ENCODE measurements at places on chromosomes 3 and 15. TPM values are rescaled to one million over a fixed set of nuclear protein-coding genes. Genes with fewer than 3 reads are reported as not detected.

- DNase-seq: no peak
- H3K27me3 ChIP-seq: no peaks in the 10 kb centered on the region
- no peaks in the 10 kb centered on the region for H3K36me3 ChIP-seq
- H3K27ac ChIP-seq: no peak overlapping the region
- peaks cover 56% of the 10 kb centered on the region for H3K4me1 ChIP-seq
These were observed 87.7 kb downstream of the XXYLT1 start for GRCh38 chr3:195183071-195183776.

DNA sequence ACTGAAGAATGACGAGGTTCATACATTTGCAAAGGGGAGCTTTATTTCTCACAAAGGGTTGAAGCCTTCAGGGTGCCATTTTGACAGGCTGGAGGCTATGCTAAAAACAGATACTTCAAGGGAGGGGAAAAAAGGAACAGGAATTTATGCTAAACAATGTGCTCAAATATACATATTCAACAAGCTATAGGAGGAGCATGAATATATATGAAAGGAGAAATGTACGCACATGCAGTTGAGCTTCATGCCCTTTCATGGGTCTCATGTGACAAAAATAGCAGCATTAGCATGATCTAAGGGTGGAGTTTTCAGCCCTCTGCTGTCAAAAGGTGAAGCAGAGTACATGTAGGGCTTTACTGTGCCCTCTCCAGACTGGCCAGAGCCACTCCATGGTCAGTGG lies 44.3 kb upstream of the FSIP1 start:
- no peaks in the 10 kb centered on the region for H3K4me1 ChIP-seq
- no peaks in the 10 kb centered on the region for H3K36me3 ChIP-seq
- no peak overlapping the region for H3K27ac ChIP-seq
- no peak overlapping the region for H3K4me3 ChIP-seq
- no peak for DNase-seq

DNA sequence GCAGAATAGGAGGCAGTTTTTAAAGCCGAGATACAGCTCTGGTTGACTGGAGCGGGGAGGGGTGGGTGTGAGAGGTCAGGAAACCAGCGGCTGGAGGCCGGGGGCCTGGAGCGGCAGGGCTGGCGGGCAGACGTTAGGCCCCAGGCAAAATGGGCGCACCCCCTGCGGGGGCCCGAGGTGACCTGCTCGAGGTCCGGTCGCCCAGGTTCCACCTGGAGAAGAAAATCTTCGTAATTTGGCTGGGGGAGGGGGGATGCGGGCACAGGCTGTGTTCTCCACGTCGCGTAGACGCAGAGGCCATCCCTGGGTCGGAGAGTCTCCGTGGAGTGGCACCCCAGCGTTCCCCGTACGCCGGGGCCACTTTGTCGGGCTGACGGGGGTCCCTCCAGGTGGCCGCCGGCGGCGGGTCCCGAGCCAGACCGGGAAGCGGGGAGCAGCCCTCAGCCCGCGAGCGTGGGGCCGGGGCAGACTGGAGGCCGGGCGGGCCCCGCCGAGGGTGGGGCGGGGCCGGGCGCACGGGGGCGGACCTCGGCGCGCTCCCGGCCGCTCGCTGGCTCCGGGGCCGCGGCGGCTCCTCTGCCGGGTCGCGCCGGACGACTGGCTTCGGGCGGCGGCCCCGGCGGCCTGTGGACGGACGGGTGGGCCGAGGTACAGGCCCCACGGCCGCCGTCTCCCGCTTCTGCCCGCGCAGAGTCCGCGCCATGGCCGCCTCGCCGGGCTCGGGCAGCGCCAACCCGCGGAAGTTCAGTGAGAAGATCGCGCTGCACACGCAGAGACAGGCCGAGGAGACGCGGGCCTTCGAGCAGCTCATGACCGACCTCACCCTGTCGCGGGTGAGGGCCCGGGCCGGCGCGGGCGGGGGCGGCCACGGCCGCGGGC lies at the start of gene CRTC3:
CRTC3 (plus strand) TSS at position 553 of the 879 bp plus-strand sequence; CDS start at position 702, 149 bp downstream.
- peak; percentile 61 for DNase-seq
- H3K36me3 ChIP-seq: no peaks in the 10 kb centered on the region
- peaks cover 40% of the 10 kb centered on the region for H3K4me1 ChIP-seq
- peak within 1 kb of the TSS; percentile 77 for H3K4me3 ChIP-seq

DNA sequence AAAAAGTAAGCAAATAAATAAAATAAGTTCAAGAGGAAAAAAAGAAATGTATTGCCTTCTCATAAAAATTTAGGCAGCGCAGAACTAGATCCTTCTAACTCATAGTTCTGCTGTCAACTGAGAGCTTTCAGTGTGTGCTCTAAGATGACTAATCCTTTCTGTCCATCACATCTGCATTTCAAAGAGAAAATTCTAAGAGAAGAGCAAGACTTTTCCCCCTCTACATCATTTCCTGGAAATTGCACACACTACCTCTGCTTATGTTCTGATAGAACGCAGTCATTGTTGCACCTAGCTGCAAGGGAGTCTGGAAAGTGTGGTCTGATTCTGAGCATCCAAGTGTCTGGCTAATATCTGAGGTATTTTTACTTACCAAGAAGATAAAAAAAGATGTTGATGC lies 39.6 kb upstream of the SLCO3A1 start:
- H3K27me3 ChIP-seq: no peaks in the 10 kb centered on the region
- no peak overlapping the region for H3K27ac ChIP-seq
- DNase-seq: no peak

- no peak overlapping the region for H3K27ac ChIP-seq
- no peak for DNase-seq
- no peaks in the 10 kb centered on the region for H3K36me3 ChIP-seq
- H3K4me3 ChIP-seq: no peak overlapping the region
These were observed 56.6 kb upstream of the TNIK start for GRCh38 chr3:171516765-171517164.

DNA sequence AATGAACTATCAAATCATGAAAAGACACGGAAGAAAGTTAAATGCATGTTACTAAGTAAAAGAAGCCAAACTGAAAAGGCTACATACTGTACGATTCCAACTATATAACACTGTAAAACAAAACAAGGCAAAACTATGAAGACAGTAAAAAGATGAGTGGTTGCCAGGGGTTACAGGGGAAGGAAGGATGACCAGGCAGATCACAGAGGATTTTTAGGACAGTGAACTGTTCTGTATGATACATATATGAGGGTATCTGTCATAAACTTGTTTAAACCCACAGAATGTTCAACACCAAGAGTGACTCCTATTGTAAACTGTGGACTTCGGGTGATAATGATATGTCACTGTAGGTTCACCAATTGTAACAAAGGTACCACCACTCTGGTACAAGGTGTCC lies 60.6 kb downstream of the CHSY1 start:
- H3K36me3 ChIP-seq: no peaks in the 10 kb centered on the region
- no peak overlapping the region for H3K4me3 ChIP-seq
- H3K27me3 ChIP-seq: no peaks in the 10 kb centered on the region
- DNase-seq: no peak
- peaks cover 50% of the 10 kb centered on the region for H3K4me1 ChIP-seq
- H3K27ac ChIP-seq: no peak overlapping the region

- no peak for DNase-seq
- H3K27me3 ChIP-seq: no peaks in the 10 kb centered on the region
- peaks cover 26% of the 10 kb centered on the region for H3K36me3 ChIP-seq
- H3K4me3 ChIP-seq: no peak overlapping the region
- H3K4me1 ChIP-seq: no peaks in the 10 kb centered on the region
- no peak overlapping the region for H3K27ac ChIP-seq
These were observed 59.3 kb downstream of the MAP6D1 start for GRCh38 chr3:183766107-183766506.

- no peaks in the 10 kb centered on the region for H3K36me3 ChIP-seq
- H3K4me3 ChIP-seq: no peak overlapping the region
- H3K27me3 ChIP-seq: no peaks in the 10 kb centered on the region
These were observed 28.2 kb downstream of the CLEC3B start for GRCh38 chr3:45054196-45054857.

- no peak for DNase-seq
- no peak overlapping the region for H3K4me3 ChIP-seq
- no peaks in the 10 kb centered on the region for H3K27me3 ChIP-seq
- no peaks in the 10 kb centered on the region for H3K4me1 ChIP-seq
- no peak overlapping the region for H3K27ac ChIP-seq
- no peaks in the 10 kb centered on the region for H3K36me3 ChIP-seq
These were observed 53.8 kb downstream of the MGLL start for GRCh38 chr3:127768346-127769008.

GRCh38 chr3:157574531-157574930 lies 71.3 kb upstream of the VEPH1 start:
- no peak for DNase-seq
- H3K4me1 ChIP-seq: no peaks in the 10 kb centered on the region
- H3K27me3 ChIP-seq: no peaks in the 10 kb centered on the region
- H3K27ac ChIP-seq: no peak overlapping the region
- H3K4me3 ChIP-seq: no peak overlapping the region

DNA sequence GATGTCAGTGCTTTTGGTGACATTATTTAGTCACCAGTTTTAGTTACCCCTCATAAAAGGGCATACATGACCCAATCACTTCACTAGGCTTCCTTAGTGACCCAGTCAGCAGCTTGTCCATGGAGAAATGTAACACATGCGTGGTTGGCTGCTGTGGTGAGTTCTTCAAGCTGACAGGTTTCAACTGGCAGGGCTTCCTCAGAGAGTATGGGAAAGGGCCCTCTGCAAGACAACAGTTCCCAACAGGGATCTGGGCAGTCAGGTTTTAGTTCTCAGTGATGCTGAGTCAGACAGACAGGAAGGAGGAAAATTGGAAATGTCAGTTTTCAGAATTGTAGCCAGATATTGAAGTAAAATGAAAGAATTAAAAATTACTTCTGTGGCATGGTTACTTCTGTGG lies 282.5 kb downstream of the TBL1XR1 start:
- H3K4me3 ChIP-seq: no peak overlapping the region
- no peak for DNase-seq
- H3K27me3 ChIP-seq: no peaks in the 10 kb centered on the region
- H3K36me3 ChIP-seq: no peaks in the 10 kb centered on the region
- no peak overlapping the region for H3K27ac ChIP-seq

DNA sequence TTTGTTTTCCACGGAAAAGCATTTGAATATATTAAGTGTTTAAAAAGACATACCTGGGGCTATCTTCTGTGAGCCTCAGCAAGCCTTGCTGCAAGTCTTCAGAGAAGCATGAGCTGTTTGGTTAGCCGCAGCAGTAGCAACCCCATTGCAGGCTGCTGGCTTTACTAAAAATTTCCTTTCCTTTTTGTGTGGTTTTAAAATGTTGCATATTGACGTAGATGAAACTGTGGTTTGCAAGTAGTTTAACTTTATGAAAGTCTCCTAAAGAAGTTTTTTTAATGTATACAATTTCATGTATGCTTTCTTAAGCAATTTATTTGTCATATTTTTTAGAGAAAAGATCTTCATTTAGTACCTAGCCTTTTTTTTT lies at the start of gene GPR171:
GPR171 (minus strand) TSS at position 166 of the 370 bp plus-strand sequence. CDS start 3,830 bp downstream, outside the sequence.
- peaks cover 83% of the 10 kb centered on the region for H3K4me1 ChIP-seq
- H3K4me3 ChIP-seq: peak within 1 kb of the TSS; percentile 63
- peak; percentile 86 for DNase-seq
- H3K36me3 ChIP-seq: peaks cover 11% of the 10 kb centered on the region
- peak within 1 kb of the TSS; percentile 75 for H3K27ac ChIP-seq

DNA sequence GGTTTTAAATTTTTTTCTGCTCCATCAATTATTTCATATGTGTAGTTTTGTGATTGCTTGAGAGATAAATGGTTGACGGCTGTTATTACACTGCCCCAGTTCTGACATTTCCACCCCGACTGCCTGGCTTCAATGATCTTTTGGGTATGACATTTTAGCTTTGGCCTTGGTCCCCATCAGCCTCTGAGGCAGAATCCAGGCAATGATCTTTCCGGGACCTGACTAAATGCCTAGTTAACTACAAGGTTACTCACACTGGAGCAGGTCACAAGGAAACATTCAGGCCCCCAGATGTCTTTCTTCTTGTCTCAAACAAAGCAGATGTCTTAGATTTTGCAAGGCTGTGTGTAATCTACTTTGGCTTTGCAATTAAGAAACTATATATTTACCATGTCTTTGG lies 61.1 kb upstream of the TMCO5A start:
- H3K4me1 ChIP-seq: no peaks in the 10 kb centered on the region
- H3K27me3 ChIP-seq: no peaks in the 10 kb centered on the region
- no peaks in the 10 kb centered on the region for H3K36me3 ChIP-seq
- H3K27ac ChIP-seq: no peak overlapping the region

- no peaks in the 10 kb centered on the region for H3K4me1 ChIP-seq
- no peaks in the 10 kb centered on the region for H3K36me3 ChIP-seq
- H3K27me3 ChIP-seq: no peaks in the 10 kb centered on the region
- no peak for DNase-seq
These were observed 51.9 kb downstream of the SPSB4 start for GRCh38 chr3:141103067-141103466.

DNA sequence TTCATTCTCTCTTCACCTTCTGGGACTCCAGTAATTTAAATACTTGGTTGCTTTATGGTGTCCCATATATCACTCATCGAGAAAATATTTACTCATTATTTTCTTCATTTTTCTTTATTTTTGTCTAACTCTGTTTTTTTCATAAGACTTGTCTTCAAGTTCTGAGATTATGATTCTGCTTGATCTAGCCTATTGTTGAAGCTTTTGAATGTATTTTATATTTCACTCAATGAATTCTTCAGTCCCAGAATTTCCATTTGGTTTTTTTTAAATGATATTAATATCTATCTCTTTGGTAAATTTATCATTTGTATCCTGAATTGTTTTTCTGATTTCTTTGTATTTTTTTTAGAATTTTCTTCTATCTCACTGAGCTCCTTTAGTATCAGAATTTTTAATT lies 117.0 kb downstream of the LRRK1 start:
- DNase-seq: no peak
- H3K4me1 ChIP-seq: no peaks in the 10 kb centered on the region
- H3K4me3 ChIP-seq: no peak overlapping the region
- no peaks in the 10 kb centered on the region for H3K36me3 ChIP-seq
- H3K27ac ChIP-seq: no peak overlapping the region
- no peaks in the 10 kb centered on the region for H3K27me3 ChIP-seq

The LIPC gene
- total RNA-seq: 0.41 TPM

The RBP2 gene
- not detected for total RNA-seq

The CD80 gene
- total RNA-seq: 0.42 TPM

The ZBTB47 gene
- total RNA-seq: 1.8 TPM

The GOLGA8M gene
- 2.9 TPM for total RNA-seq

The KIF23 gene
- 0.20 TPM for total RNA-seq

The DUOXA2 gene
- total RNA-seq: not detected

The ROPN1B gene
- total RNA-seq: not detected

The OSBPL10 gene
- not detected for total RNA-seq
